ENCODE measurements at places on chromosomes 3 and 15. TPM values are rescaled to one million over a fixed set of nuclear protein-coding genes. Genes with fewer than 3 reads are reported as not detected.

- H3K27me3 ChIP-seq, result no peaks in the 10 kb centered on the region
- H3K36me3 ChIP-seq, result no peaks in the 10 kb centered on the region
- no peak for DNase-seq
These were observed 391.0 kb upstream of the RARB start for GRCh38 chr3:25037049-25037547.

GRCh38 chr3:171528102-171528501 lies 67.9 kb upstream of the TNIK start:
- H3K4me1 ChIP-seq, result peaks cover 2% of the 10 kb centered on the region
- no peaks in the 10 kb centered on the region for H3K36me3 ChIP-seq
- no peak overlapping the region for H3K4me3 ChIP-seq
- H3K27ac ChIP-seq, result no peak overlapping the region

HTR3E gene
- total RNA-seq, result not detected

SLC28A1 gene
- total RNA-seq, result not detected

Measured in activated CD4-positive, alpha-beta memory T cell treated with anti-CD3 and anti-CD28 coated beads for 36 hours (primary cell).